C1 segment of cervical spinal cord (tissue), 14 donors: ENCODE measurements at places on chromosomes 6 and 20.

DNA sequence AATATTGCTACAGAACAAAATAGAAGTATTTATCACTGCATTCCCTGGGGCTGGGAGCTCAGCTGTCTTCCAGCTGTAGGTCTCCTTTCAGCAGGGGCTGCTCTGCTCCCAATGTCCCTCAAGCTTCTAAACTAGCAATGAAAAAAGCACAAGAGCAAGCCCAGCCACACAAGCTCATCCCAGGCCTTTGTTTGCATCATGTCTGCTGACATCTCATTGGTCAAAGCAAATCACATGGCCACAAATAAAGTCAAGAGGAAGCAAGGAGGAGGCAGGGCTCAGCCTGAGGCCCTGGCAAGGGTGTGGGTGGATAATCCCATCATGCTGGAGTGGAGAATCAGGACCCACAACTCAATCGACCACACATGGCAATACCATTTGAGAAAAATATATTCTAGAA lies 2.2 kb upstream of the BFSP1 start:
- DNase-seq: no peak

- no peak for DNase-seq
These were observed 9.9 kb downstream of the ZNF311 start for GRCh38 chr6:28995093-28995650.

DNA sequence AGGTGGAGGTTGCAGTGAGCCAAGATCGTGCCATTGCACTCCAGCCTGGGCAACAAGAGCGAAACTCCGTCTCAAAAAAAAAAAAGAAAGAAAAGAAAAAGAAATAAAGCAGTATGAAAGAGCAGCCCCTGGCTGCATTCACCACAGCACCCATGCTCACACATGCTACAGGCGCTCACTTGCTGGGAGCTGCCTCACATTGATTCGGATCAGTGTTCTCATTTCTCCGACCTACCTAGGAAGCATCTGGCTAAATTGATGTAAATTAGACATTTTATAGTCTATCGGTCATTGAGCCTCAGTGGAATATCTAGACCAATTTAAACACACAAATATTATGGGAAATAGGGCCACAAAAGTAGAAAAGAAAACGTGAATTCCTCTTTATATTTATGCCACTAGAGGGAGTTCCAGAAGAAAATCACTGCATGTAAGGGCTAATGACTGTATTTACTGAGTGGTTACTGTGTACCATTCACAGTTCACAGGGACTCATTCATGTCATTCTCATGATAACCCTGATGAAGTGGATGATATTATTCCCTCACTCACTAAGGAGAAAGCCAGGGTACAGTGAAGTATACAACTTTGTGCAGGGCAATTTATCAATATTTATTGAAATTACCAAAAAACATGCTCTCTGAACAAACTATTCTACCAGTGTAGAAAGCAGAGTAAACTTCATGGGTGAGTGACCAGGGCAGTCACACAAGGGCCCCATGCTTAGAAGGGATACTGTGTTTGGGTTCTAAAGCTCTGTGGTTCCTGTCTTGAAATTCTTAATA lies 5.3 kb upstream of the MOG start:
- no peak for DNase-seq

GRCh38 chr6:16243055-16243454 lies 4.7 kb downstream of the GMPR start:
- DNase-seq: no peak

DNA sequence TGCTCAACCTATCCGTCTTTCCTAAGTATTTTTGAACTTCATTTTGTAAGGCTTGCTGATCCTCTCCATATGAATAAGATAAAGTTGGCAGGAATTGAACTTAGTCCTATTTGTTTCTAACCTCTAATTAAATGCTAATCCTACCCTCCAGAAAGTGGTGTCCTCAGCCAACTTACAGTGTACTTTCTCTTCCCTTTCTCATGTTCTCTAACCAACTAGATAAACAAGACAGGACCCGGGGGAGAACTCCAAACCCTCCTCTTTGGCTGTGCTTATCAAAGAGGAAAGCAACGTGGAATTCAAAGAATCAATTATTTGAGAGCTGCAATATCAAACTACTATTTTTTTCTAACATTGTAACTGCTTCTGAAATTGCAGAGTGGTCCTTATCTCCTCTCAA lies 56.5 kb upstream of the NRSN1 start:
- DNase-seq: no peak

GRCh38 chr20:6113951-6114350 lies 8.9 kb downstream of the FERMT1 start:
- DNase-seq: no peak

DNA sequence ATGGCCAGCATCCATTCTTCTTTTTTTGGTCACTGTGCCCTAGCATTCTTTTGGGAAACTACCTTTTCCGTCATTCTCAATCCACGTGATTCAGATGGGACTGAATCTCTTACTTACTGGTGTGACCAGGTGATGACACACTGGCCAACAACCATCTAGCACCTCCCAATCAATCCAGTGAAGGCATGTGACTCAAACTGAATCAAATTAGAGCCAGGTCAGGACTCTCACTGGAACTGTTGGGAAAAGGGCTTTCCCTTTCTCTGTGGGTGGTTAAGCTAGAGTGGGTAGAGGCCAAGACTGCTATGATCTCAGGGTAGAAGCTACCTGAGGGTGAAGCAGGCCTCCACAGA lies 36.2 kb upstream of the ZMYND8 start:
- no peak for DNase-seq

DNA sequence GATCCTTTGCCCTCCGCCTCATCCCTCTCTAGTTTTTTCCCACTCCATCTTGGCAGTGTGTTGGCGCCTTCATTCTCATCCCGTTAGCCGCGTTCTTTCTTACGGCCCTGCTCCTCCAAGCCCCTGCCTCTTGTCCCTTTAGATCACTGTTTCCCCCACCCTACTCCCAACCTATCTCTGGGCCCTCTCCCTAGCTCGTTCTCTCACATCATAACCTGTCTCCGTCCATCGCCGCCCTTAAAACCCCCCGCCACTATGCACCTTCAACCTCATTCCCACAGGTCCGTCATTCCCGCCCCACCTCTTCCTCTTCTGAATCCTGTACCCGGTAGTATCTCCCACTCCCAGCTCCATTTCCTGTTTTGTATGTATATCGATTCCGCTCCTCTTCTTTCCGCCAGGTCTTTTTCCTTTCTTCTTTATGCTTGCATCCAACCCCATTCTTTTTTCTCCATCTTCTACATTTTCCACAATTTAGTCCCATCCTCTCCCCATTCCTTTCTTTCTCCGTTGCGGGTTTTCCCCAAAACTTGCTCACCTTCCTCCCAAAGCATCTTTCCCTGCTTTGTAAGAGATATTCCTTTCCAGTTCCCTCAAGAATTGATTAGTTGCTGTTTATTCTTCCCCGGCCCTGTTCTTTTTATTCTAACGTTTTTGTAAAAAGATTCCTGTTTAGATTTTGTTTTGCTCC lies 671 bp downstream of the EFHC1 start:
- no peak for DNase-seq

DNA sequence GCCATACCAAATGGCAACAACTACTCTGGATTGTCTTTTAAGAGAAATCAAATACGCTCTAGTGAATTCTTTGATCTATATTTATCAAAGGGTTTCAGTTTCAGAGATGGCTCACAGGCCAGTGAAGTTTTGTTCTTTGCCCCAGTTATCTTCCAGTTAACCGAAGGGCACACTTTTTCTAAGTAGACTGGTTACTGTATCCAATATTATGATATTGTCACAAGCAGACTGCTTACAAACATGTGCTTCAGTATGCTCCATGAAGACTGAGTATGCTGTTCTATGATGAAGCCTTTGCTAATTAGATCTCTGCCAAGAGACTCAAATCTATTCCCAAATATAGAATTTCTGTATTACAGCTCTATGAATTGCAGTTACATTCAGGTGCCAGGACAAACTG lies 181.1 kb downstream of the REV3L start:
- no peak for DNase-seq

GRCh38 chr6:96760153-96760687 lies 77.1 kb downstream of the GPR63 start:
- no peak for DNase-seq

- DNase-seq: no peak
These were observed 291.7 kb downstream of the SLC35F1 start for GRCh38 chr6:118198746-118199145.

DNA sequence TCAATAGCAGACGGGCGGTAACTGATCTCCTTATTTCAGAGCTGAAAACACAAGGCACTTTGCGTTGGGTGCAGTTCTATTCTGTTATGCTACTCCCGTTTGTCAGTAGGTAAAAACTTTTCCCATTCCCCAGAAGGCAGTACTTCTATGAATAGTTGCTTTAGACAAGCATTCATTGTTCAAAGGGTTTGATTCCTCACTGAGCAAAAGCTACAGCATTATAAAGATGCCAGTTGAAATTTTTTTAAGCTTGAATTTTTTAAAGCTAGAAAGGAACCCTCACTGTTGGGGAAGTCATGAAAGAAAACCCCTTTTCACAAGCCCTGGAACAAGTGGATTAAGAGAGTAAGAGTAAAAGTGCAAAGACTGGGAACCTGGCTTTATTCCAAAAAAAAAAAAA lies 42.3 kb downstream of the FUT9 start:
- no peak for DNase-seq

- DNase-seq: no peak
These were observed 19.5 kb upstream of the SLC22A16 start for GRCh38 chr6:110495949-110496348.

DNA sequence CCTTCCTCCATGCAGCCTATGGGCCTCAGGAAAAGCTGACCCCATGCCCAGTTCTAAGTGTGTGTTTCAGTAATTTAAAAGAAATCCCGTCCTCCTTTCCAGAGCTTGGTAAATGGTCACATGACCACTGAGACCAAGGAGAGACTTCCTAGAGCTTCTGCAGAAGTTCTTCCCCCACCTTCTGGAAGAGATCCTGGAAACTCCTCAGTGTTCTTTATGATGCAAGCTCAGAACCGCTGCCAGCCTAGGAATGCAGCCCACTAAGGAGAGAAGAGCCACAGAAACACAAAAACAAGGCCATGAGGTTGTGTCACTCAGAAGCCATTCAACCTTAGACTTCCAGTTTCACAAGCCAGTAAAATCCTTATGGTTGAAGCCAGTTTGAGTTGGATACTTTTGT lies 348.4 kb downstream of the TPBG start:
- DNase-seq: no peak

DNA sequence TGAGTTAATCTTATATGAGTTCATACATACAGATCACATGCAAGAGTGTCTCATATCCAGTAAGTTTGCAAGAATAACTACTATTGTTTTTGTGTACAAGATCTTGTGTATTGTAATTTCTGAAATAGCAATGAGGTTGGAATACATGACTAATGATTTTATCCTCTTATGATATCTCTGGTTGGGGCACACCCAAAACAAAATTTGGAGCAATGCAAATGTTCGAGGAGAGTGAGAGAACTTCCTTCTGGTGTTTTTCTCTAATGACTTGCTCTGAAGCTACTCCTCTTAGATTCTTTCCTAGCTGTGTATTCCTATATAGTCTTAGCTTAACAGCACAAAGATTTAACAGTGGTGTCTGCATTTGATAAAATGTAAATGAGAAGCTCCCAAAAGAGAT lies 252.5 kb downstream of the LAMA2 start:
- DNase-seq: no peak

GRCh38 chr6:166394036-166394892 lies 11.5 kb upstream of the MPC1 start:
- no peak for DNase-seq

- no peak for DNase-seq
These were observed 57.1 kb upstream of the GATA5 start for GRCh38 chr20:62532921-62533320.

- DNase-seq: no peak
These were observed 54.9 kb downstream of the CSE1L start for GRCh38 chr20:49100972-49101371.

- DNase-seq: no peak
These were observed 293.5 kb downstream of the PRL start for GRCh38 chr6:22003287-22003686.

DNA sequence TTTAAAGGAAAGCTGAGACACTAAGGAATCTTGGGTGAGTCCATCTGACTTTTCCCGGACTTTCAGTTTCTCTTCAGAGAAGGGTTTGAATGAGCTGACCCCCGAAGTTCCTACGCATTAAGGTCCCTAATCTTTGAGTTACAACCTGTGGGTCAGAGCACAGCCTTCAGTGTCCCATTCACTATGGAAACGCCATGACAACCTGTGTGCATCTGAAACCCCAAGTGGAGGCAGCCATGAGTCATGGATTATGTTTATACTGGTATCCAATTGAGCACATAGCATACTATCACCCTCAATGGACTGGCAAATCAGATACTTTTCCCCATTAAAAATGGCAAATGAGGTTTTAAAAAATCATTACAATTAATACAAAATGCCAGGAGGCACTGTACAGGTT lies 11.4 kb downstream of the MYLK4 start:
- no peak for DNase-seq

- no peak for DNase-seq
These were observed 6.7 kb downstream of the PHACTR2 start for GRCh38 chr6:143684486-143684885.

- no peak for DNase-seq
These were observed 220.8 kb downstream of the PREX1 start for GRCh38 chr20:48606841-48607543.

GRCh38 chr20:51541189-51542032 lies 1.1 kb downstream of the NFATC2 start:
- no peak for DNase-seq

DNA sequence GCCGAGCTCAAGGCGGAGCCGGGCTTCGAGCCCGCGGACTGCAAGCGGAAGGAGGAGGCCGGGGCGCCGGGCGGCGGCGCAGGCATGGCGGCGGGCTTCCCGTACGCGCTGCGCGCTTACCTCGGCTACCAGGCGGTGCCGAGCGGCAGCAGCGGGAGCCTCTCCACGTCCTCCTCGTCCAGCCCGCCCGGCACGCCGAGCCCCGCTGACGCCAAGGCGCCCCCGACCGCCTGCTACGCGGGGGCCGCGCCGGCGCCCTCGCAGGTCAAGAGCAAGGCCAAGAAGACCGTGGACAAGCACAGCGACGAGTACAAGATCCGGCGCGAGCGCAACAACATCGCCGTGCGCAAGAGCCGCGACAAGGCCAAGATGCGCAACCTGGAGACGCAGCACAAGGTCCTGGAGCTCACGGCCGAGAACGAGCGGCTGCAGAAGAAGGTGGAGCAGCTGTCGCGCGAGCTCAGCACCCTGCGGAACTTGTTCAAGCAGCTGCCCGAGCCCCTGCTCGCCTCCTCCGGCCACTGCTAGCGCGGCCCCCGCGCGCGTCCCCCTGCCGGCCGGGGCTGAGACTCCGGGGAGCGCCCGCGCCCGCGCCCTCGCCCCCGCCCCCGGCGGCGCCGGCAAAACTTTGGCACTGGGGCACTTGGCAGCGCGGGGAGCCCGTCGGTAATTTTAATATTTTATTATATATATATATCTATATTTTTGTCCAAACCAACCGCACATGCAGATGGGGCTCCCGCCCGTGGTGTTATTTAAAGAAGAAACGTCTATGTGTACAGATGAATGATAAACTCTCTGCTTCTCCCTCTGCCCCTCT lies 1.1 kb downstream of the CEBPB start:
- no peak for DNase-seq

- no peak for DNase-seq
These were observed 39.2 kb upstream of the LTV1 start for GRCh38 chr6:143803769-143804568.
